ENCODE measurements at places on chromosomes 6 and 20.
A peak's percentile ranks its signal among the peaks of the same experiment; 100 is the strongest.

- DNase-seq = no peak
Observed at GRCh38 chr6:87926687-87927086, 121.0 kb upstream of the SPACA1 start.

GRCh38 chr20:25299806-25300205 is 51.9 kb downstream of the PYGB start:
- no peak for DNase-seq

DNA sequence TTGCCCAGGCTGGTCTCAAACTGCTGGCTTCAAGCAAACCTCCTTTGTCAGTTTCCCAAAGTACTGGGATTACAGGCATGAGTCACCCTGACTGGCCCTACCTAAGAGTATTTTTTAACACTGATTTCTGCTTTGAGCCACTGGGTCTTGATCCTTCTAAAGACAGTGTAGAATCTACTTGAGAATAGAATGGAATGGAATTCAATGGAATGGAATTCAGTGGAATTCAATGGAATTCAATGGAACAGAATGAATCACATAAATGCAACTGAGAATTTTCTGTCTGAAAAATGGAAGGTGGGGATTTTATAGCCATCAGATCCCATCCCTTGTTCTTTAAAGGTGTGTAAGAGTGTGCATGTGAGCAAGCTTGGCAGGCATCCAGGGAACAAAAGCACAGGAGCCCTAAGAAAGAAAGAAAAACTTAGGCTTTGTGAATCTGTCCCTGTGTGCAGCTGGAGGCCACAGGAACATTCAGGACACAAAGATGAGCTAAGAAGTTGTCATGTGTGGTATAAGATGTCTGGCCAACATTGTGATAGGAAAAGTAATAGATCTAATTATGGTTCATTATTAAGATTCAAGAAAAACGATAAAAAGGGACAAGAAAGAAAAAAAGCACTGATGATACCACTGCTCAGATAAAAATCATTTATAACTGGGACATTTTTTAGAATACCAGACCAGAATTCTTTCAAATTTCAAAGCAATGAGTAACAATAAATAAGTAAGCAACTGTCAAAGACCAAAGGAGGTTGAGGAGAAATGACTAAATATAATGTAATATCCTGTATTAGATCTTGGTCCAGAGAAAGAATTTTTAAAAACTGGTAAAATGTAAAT is 681.0 kb upstream of the GJE1 start:
- DNase-seq = peak; percentile 48

GRCh38 chr6:102355578-102355977 is 962.1 kb downstream of the GRIK2 start:
- DNase-seq = no peak

DNA sequence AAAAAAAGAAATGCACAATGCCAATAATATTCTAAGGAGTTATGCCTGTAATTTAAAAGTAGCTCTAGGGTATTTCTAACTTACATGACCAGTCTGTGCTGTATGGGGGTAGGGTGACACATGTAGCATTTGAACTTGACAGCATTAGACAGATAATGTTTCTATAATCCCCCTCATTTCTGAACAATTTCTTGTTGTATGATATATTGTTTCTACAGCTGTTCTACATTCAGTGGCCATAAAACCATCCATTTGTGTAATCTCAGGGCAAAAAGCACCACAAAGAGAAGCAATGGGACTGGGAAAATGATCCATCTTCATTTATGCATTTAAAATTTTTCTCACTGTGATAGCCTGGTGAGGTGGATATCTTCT is 767.8 kb downstream of the TFAP2A start:
- no peak for DNase-seq

- DNase-seq = no peak
Observed at GRCh38 chr6:151585741-151586140, 91.9 kb downstream of the CCDC170 start.

GRCh38 chr6:100115407-100116101 is 121.5 kb upstream of the MCHR2 start:
- DNase-seq = no peak

DNA sequence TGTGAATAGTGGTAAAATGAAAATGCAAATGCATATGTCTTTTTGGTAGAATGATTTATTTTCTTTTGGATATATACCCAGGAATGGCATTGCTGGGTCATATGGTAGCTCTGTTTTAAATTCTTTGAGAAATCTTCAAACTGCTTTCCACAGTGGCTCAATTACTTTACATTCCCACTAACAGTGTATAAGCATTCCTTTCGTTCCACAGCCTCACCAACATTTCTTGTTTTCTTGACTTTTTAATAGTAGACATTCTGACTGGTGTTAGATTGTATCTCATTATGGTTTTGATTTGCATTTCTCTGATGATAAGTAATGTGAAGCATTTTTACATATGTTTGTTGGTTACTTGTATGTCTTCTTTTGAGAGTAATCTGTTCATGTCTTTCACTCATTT is 144.0 kb downstream of the SIM1 start:
- DNase-seq = no peak

- peak; percentile 29 for DNase-seq
Observed at GRCh38 chr20:34363465-34364222, 571 bp downstream of the ITCH start.

DNA sequence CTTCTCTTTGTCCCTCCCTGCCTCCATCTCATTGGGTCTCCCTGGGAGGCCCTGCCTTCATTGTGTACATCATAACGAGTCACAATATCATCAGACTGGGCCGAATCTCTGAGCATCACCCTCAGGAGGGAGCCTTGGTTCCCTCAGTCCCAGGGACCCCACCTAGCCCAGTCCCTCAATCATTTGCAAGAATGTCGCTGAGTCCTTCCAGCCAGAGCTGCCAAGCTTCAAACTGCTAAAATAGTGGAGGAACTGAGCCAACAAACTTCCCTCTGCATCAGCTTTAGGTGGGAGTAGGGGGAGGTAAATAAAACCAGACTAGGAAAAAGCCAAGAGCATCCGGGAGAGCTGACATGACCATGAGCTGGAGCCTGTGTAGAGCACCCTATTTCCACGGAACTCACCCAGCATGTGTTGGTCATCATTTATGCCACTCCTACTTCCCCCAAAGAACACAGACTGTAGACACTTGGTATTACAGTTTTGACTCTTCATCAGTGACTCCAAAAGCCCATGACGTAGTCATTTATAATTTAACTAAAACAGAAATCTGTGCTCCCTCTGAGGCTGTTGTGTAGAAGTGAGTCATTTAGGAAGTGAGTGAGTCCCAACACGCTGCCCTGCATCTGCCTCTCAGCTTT is 28.8 kb upstream of the IL17A start:
- DNase-seq = no peak

DNA sequence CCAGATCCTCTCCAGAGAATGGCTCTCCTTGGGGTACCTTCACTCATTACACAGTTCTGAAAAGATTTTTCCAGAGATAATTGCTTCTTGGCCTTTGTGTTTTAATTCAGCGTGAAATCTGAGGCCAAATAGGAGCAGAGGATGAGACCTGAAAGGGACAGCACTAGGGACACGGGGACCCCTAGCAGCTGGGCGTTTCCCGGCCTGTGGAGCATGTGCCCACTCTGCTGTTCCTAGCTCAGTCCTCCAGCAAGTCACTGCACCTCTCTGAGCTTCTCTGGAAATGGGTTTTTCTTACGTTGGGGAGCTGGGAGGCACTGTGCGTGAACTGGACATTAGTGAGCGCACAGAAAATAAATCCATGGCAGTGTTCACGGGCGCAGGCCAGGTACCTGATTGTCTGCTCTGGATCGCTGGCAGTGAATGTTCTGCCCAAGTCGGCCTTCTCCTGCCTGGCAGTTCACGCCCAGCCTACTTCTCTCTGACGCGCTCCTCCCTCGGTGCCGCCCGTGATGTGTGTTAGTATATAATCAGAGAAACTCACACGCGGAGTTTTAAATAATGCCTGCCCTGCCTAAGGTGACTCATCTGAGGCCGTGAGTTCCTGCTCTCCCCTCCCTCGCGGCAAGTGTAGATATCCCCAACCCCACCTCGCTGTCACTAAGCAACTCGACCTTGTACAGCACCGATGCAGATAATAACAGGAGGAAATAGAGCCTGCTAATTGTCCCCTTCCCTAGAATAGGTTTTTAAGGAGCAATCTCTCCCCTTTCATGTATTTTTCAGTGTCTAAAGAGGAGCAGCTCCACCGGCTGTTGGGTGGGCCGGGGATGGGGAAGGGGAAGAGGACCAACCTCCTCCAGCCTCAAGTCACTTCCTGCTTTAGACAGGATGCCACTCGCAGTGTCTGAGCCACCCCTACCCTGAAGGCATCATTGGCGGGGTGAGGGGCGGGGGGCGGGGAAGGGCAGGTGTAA is 2.7 kb upstream of the TUBB2A start:
- no peak for DNase-seq

GRCh38 chr6:138988469-138988834 is 399 bp upstream of the REPS1 start:
- DNase-seq = no peak

GRCh38 chr6:34806738-34807453 is 15.0 kb downstream of the BLTP3A start:
- no peak for DNase-seq

- no peak for DNase-seq
Observed at GRCh38 chr6:17193106-17193775, 87.9 kb upstream of the RBM24 start.

GRCh38 chr6:136719280-136720044 is 72.8 kb downstream of the MAP3K5 start:
- DNase-seq = no peak

DNA sequence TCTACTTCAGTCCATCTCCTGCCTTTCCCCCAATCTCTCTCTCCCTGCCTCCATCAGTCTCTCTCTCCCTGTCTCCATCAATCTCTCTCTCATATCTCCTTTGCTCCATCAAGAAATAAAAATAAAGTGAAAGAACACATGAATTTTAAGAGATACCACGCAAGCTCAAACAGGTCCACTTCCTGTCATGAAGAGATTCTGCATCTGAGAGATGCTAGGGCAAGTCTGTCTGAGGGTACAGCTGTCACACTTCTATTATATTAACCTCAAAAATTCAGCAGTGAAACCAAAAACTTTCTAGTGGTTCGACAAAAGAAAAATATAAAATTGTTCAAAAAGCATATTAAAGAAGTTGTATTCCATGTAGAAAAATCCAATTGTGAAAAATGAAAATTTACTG is 296.8 kb upstream of the RSPO3 start:
- no peak for DNase-seq

GRCh38 chr6:819122-819521 is 126.2 kb upstream of the EXOC2 start:
- DNase-seq = no peak

- no peak for DNase-seq
Observed at GRCh38 chr6:130376936-130377335, 11.1 kb downstream of the TMEM200A start.

DNA sequence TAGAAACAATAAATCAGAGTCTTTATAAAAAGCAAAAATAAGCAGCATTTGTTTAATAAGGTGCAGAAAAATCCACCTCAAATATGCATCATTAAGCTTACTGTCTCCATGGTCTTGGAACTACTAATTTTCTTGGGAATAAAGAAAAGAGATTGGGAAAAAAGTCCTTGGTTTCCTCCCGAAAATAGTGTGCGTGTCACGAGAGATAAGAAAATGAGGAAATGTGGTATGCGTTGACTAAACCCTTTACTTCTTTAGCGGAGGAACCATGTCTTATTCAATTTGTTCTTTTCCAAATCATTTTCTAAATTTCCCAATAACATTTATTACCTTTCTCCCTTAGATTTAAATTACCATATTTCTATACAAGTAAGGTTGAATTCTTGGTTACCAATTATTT is 54.1 kb upstream of the HBS1L start:
- no peak for DNase-seq

- DNase-seq = no peak
Observed at GRCh38 chr6:88588938-88589337, 374.5 kb downstream of the RNGTT start.

GRCh38 chr20:16699293-16699692 is 30.5 kb upstream of the SNRPB2 start:
- DNase-seq = no peak

DNA sequence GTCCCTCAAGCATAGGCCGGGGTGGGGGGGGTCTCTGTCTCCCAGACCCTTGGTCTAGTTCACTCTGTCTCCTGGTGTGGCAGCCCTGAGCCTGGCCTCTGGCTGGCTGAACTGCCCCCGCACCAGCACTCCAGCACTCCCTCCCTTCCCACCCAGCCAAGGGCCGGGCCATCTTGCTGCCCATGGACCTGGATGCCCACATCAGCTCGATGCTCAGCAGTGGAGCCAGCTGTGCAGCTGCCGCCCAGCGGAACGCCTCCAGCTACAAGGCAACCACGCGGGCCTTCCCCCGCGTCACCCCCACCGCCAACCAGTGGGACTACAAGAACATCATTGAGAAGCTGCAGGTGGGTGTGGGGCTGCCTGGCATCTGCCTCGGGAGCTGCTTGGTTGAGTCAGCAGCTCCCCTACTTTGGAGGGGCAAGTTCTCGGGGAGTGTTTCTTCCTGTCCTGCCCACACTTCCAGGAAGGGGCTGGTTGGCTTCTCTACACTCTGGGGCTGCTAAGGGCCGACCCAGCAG is 28.4 kb downstream of the UQCC2 start:
- no peak for DNase-seq

- no peak for DNase-seq
Observed at GRCh38 chr20:11965602-11966001, 47.9 kb downstream of the BTBD3 start.

DNA sequence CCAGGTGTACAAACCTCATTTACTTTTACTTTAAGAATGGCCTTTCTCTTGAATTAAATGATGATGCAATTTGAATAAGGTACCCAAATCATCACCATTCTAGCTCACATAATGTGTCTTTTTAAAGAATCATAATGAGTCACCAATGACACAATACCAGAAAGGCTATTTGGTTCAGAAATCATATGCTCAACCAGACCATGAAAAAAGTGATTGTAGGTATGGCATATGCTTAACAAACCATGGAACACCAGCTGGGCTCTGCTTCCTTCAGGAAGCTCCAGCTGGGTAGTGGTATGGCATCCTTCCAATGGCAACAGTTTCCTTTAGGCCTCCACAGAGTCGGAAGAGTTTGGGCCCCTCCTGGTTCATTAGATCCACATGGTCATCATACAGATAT is 128.2 kb downstream of the FRK start:
- DNase-seq = no peak

- no peak for DNase-seq
Observed at GRCh38 chr20:40464731-40465208, 224.3 kb downstream of the MAFB start.

DNA sequence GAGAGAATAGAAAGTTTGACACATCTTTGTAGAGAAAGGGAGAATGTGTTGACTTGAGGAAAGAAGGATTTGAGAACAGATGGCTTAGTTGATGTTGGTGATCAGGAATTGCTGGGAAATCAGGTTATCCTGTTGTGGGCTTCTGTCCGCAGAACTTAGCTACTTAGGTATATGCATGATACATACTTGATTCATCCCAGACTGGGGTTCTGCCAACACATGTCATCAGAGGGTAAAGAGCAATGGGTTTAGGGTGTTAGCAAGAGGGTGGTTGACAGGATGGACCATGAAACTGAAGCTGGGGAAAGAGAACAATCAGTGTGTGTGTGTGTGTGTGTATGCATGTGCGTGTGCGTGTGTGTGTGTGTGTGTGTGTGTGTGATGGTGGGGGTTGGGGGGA is 50.6 kb upstream of the NELFCD start:
- no peak for DNase-seq

- DNase-seq = no peak
Observed at GRCh38 chr6:170017603-170018320, 266.3 kb downstream of the ERMARD start.

GRCh38 chr6:134531611-134532010 is 213.7 kb upstream of the SGK1 start:
- no peak for DNase-seq

- DNase-seq = no peak
Observed at GRCh38 chr20:24765316-24766142, 183.5 kb upstream of the CST7 start.

GRCh38 chr6:157613011-157613522 is 210.0 kb upstream of the SNX9 start:
- no peak for DNase-seq
